ENCODE measurements at places on chromosomes 1 and 21.
A peak's percentile ranks its signal among the peaks of the same experiment; 100 is the strongest.

DNA sequence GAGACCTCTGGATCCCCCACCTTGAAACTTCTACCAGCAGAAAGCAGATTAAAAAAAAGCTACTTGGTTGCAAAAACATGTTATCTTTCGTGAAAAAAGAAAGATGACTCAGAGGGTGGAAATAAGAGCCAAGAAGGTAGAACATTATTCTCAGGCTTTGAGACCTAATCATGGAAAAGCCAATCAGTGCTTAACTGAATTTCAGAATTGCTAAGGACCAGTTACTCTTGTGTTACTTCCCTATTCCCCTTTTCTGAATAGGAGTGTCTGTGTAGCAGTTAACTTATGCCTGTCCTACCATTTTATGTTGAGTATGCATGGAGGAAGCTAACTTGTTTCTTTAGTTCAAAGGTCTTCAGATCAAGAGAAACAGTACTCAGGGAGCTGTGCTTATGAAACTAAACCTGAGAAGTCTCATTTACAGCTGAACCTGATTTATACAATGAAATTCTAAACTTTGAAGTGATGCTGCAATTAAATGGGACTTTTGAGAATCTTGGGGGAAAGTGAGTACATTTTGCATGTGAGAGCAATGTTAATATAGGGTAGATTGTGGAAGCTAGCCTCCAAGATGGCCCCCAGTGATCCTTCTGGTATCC is 15.1 kb upstream of the FOXD3 start:
- no peak overlapping the region for H3K4me3 ChIP-seq
- H3K36me3 ChIP-seq = no peaks in the 10 kb centered on the region
- H3K4me1 ChIP-seq = no peaks in the 10 kb centered on the region
- DNase-seq = no peak
- no peak overlapping the region for H3K27ac ChIP-seq

DNA sequence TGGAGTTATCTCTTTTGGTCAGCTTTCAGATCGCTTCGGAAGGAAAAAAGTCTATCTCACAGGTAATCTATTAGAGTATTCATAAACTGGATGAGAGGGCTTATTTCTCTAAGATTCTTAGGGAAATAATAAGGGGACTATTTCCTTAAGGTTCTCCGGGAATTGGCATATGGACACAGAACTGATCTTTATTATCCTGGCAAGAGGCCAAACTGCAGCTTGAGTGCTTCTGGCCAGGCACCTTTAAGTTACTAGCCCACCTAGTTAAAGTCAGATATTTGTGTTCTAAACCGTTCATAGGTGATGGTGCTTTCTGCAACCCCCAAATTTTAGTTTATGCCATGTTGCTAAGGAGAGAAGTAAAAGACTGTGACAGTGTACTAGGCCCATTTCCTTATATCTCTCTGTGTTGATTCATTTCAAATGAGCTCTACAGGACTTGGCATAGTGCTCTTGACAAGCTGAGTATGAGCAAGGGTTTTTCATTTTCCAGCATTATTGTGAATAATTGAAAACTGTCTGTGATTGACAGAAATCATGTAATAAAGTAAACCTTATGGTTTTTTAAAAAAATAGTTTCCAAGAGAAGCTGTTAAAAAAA is 43.4 kb downstream of the SLC22A15 start:
- DNase-seq = no peak
- H3K4me1 ChIP-seq = peaks cover 2% of the 10 kb centered on the region
- H3K36me3 ChIP-seq = no peaks in the 10 kb centered on the region
- H3K27ac ChIP-seq = no peak overlapping the region

- H3K36me3 ChIP-seq = no peaks in the 10 kb centered on the region
- no peak for DNase-seq
- peaks cover 6% of the 10 kb centered on the region for H3K27me3 ChIP-seq
These were observed 227.0 kb downstream of the PBX1 start for GRCh38 chr1:164785841-164786534.

DNA sequence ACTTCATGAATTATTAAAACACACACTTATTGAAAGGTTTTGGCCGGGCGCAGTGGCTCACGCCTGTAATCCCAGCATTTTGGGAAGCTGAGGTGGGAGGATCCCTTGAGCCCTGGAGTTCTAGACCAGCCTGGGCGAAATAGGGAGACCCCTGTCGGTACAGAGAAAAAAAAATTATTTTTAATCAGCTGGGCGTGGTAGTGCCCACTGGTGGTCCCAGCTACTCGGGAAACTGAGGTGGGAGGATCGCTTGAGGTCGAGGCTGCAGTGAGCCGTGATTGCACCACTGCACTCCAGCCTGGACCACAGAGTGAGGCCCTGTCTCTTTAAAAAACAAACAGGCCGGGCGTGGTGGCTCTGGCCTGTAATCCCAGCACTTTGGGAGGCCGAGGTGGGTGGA is 1.7 kb downstream of the GABPB2 start:
- H3K4me1 ChIP-seq = peaks cover 34% of the 10 kb centered on the region
- DNase-seq = peak; percentile 22
- H3K4me3 ChIP-seq = peak overlapping the region; percentile 98
- peak overlapping the region; percentile 98 for H3K27ac ChIP-seq

- H3K36me3 ChIP-seq = peaks cover 16% of the 10 kb centered on the region
- DNase-seq = no peak
- no peaks in the 10 kb centered on the region for H3K27me3 ChIP-seq
These were observed 55.3 kb downstream of the APP start for GRCh38 chr21:26115305-26115704.

- H3K27ac ChIP-seq = no peak overlapping the region
- no peak overlapping the region for H3K4me3 ChIP-seq
- H3K27me3 ChIP-seq = peaks cover 23% of the 10 kb centered on the region
- DNase-seq = no peak
These were observed 102.2 kb downstream of the BARHL2 start for GRCh38 chr1:90614872-90615271.

DNA sequence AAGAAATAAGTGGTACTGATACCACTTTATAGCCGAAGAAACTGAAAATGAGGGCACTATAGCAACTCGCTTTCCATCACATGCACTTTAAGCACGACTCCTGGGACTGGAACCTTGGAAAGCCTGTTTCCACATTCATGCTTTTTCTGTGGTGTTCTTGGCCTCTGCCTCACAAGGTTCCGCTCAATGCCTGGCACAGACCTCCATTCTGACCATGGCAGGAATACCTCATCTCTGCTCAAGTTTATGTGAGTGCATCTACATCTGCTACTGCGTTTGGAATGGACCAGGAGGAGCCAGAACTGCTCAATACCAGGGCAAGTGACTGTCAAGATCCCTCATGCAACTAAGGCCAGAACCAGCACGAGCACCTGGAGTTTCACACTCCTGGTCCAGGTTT is 11.6 kb downstream of the NGF start:
- DNase-seq = no peak
- H3K27me3 ChIP-seq = peaks cover 26% of the 10 kb centered on the region
- H3K4me1 ChIP-seq = no peaks in the 10 kb centered on the region
- H3K27ac ChIP-seq = no peak overlapping the region
- no peaks in the 10 kb centered on the region for H3K36me3 ChIP-seq

- H3K27me3 ChIP-seq = peaks cover 3% of the 10 kb centered on the region
- DNase-seq = no peak
- H3K4me1 ChIP-seq = no peaks in the 10 kb centered on the region
- H3K4me3 ChIP-seq = no peak overlapping the region
- H3K36me3 ChIP-seq = no peaks in the 10 kb centered on the region
These were observed 338.2 kb downstream of the ASTN1 start for GRCh38 chr1:176826265-176826664.

GRCh38 chr1:47684964-47685762 is 247.3 kb downstream of the FOXD2 start:
- DNase-seq = no peak
- H3K36me3 ChIP-seq = no peaks in the 10 kb centered on the region
- H3K4me1 ChIP-seq = no peaks in the 10 kb centered on the region
- H3K27me3 ChIP-seq = peaks cover 18% of the 10 kb centered on the region
- no peak overlapping the region for H3K27ac ChIP-seq

- H3K4me3 ChIP-seq = no peak overlapping the region
- no peaks in the 10 kb centered on the region for H3K27me3 ChIP-seq
- H3K36me3 ChIP-seq = no peaks in the 10 kb centered on the region
- H3K4me1 ChIP-seq = no peaks in the 10 kb centered on the region
- no peak overlapping the region for H3K27ac ChIP-seq
These were observed 65.4 kb downstream of the RPE65 start for GRCh38 chr1:68384321-68384813.

DNA sequence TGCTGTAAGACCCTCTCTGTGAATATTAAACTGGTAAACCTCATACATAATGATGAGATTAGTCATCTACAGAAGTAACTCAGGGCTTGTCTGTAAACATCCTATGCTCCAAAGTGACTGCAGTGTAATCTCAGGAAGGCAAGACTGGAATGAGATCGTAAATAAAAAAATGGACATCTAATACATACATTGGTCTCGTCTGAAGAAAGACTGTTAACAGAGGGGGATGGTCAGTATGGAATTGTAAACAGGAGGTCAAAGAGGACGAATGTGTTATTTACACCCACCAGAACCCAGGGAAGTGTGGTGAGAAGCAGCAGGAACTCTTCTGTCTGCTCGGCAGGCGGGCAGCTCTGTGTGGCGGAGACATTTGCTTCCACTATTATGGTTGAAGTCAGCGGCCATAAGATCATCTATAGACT is 51.4 kb downstream of the DISC1 start:
- no peak overlapping the region for H3K4me3 ChIP-seq
- DNase-seq = no peak

- peaks cover 39% of the 10 kb centered on the region for H3K27me3 ChIP-seq
- DNase-seq = no peak
- H3K4me3 ChIP-seq = no peak overlapping the region
- H3K27ac ChIP-seq = no peak overlapping the region
- no peaks in the 10 kb centered on the region for H3K36me3 ChIP-seq
These were observed 7.1 kb downstream of the GLIS1 start for GRCh38 chr1:53731779-53732305.

DNA sequence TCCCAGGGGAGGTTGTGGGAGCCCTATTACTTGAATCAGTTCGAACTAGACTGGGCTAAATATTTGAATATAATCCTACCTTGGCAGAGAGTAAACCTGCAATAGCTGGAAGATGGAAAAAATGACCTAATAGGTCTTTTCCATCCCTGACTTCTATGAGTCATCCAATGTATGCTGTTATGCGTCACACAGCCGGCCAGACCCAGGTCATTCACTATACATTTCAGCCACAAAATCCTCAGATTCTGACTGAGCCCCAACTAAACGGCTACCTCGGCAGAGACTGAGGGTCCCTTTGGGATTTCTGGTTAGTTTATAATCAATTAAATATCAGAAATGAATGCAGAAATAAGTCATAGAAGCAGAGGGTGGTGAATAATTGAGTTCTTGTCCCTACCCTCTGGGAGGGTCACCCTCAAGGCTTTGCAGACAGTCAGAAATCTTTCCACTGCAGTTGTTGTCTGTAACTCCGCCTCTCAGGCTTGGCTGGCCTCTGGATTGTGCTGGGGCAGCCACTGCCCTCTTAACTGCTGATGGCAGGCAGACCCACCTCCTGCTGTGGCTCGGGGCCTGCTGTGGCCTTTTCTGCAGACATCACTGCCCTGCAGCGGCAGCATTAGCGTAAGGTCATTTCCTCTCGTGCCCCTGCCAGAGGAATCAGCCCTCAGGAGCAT is 240.5 kb downstream of the TGFB2 start:
- H3K27me3 ChIP-seq = peaks cover 2% of the 10 kb centered on the region
- H3K4me1 ChIP-seq = no peaks in the 10 kb centered on the region
- H3K4me3 ChIP-seq = no peak overlapping the region
- H3K27ac ChIP-seq = no peak overlapping the region
- DNase-seq = no peak
- H3K36me3 ChIP-seq = no peaks in the 10 kb centered on the region

GRCh38 chr1:27872802-27873551 is 633 bp downstream of the THEMIS2 start:
- peak overlapping the region; percentile 87 for H3K4me3 ChIP-seq
- H3K27me3 ChIP-seq = no peaks in the 10 kb centered on the region
- H3K36me3 ChIP-seq = peaks cover 14% of the 10 kb centered on the region

- no peak overlapping the region for H3K4me3 ChIP-seq
- no peaks in the 10 kb centered on the region for H3K36me3 ChIP-seq
- DNase-seq = no peak
These were observed 44.3 kb upstream of the TACSTD2 start for GRCh38 chr1:58621391-58621790.

GRCh38 chr1:67889953-67890567 is 56.8 kb upstream of the GNG12 start:
- peaks cover 17% of the 10 kb centered on the region for H3K27me3 ChIP-seq
- no peaks in the 10 kb centered on the region for H3K36me3 ChIP-seq
- H3K27ac ChIP-seq = no peak overlapping the region
- DNase-seq = no peak
- H3K4me3 ChIP-seq = no peak overlapping the region

All from activated T-cell treated with anti-CD3 and anti-CD28 coated beads, Interleukin-2, amount 50 U/mL, for 24 hours (primary cell).